ENCODE measurements at places on chromosomes 6 and 20.

- H3K27me3 ChIP-seq, result no peaks in the 10 kb centered on the region
- H3K4me3 ChIP-seq, result no peak overlapping the region
- no peaks in the 10 kb centered on the region for H3K36me3 ChIP-seq
- DNase-seq, result no peak
Observed at GRCh38 chr6:142294679-142295078, 7.1 kb upstream of the ADGRG6 start.

DNA sequence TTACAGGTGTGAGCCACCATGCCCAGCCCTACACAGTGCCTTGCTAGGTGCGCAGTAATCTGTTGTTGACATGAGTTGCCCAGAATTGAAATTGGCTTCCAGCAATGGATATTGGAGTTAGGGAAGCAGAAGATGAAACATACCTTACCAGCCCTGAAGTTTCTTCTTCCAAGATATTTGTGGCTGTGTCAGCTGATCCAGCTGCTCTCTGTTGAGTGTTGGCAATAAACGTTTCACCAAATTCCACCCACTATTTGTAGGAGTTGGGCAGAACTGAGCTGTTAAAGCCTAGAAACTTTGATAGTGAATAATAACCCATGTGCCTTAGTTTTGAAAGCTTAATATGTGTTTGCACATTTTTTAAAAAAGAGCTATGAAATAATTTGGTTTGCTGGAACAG is 218.2 kb upstream of the SNX9 start:
- H3K27me3 ChIP-seq, result no peaks in the 10 kb centered on the region
- H3K4me1 ChIP-seq, result no peaks in the 10 kb centered on the region
- no peaks in the 10 kb centered on the region for H3K36me3 ChIP-seq
- DNase-seq, result no peak
- H3K27ac ChIP-seq, result no peak overlapping the region

GRCh38 chr6:34099878-34100277 is 46.0 kb downstream of the GRM4 start:
- no peaks in the 10 kb centered on the region for H3K4me1 ChIP-seq
- H3K36me3 ChIP-seq, result no peaks in the 10 kb centered on the region
- no peak for DNase-seq
- no peak overlapping the region for H3K27ac ChIP-seq
- H3K4me3 ChIP-seq, result no peak overlapping the region
- H3K27me3 ChIP-seq, result no peaks in the 10 kb centered on the region

DNA sequence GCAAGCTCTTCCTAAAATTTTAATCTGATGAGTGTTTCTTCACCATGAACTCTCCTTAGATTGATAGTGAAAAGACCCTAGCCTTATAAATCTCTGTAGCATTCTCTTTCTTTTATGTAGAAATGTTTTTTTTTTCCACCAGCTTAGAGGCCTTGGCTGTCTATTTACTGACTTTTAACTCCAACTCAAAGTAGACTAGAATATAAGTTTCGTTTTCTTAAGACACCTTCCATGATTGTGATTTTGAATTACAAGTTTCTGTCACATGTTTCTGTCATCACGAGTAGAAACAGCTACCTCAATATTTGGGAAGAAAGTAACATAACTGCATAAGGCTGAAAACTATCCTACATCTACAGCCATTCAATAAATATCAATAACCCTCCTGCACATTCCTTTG is 17.8 kb downstream of the ADGRF4 start:
- no peaks in the 10 kb centered on the region for H3K4me1 ChIP-seq
- H3K27ac ChIP-seq, result no peak overlapping the region
- H3K4me3 ChIP-seq, result no peak overlapping the region
- DNase-seq, result no peak
- H3K27me3 ChIP-seq, result no peaks in the 10 kb centered on the region

- H3K4me1 ChIP-seq, result peaks cover 66% of the 10 kb centered on the region
- H3K27ac ChIP-seq, result no peak overlapping the region
- DNase-seq, result no peak
- H3K36me3 ChIP-seq, result peaks cover 42% of the 10 kb centered on the region
- no peak overlapping the region for H3K4me3 ChIP-seq
Observed at GRCh38 chr6:84740385-84740784, 24.0 kb downstream of the TBX18 start.

GRCh38 chr6:85361643-85362014 is 88.3 kb upstream of the NT5E start:
- H3K27me3 ChIP-seq, result no peaks in the 10 kb centered on the region
- H3K36me3 ChIP-seq, result no peaks in the 10 kb centered on the region
- DNase-seq, result no peak
- peak overlapping the region; percentile 10 for H3K27ac ChIP-seq
- H3K4me3 ChIP-seq, result no peak overlapping the region

GRCh38 chr6:38155621-38156204 is 336.2 kb downstream of the ZFAND3 start:
- H3K4me1 ChIP-seq, result no peaks in the 10 kb centered on the region
- peaks cover 6% of the 10 kb centered on the region for H3K36me3 ChIP-seq
- no peak overlapping the region for H3K27ac ChIP-seq
- DNase-seq, result no peak
- no peak overlapping the region for H3K4me3 ChIP-seq
- no peaks in the 10 kb centered on the region for H3K27me3 ChIP-seq

- H3K27me3 ChIP-seq, result no peaks in the 10 kb centered on the region
- no peak overlapping the region for H3K4me3 ChIP-seq
- H3K27ac ChIP-seq, result no peak overlapping the region
- DNase-seq, result no peak
- H3K4me1 ChIP-seq, result no peaks in the 10 kb centered on the region
Observed at GRCh38 chr6:15153191-15153590, 92.7 kb upstream of the JARID2 start.

- DNase-seq, result no peak
- H3K4me1 ChIP-seq, result peaks cover 27% of the 10 kb centered on the region
- peak overlapping the region; percentile 96 for H3K27ac ChIP-seq
- H3K4me3 ChIP-seq, result peak overlapping the region; percentile 52
Observed at GRCh38 chr6:132085731-132086130, 134.6 kb upstream of the CCN2 start.

DNA sequence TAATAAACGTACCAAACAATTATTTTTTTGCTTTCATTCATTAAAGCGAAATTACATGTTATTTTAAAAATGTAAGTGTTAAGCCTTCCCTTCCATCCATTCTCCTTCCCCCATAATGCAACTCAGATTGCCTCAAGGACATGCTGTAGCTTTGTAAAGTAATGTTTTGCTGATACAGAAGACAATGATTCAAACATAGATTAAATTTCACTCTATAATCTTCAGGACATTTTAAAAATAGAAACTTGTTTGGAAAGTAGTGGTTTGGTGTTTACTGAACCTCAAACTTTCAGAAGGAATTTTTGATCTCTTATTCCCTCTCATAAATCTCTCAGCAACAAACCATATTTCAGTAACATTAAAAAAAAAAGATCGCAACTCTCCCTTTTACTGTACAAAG is 350.9 kb upstream of the HSF2 start:
- no peak overlapping the region for H3K27ac ChIP-seq
- H3K36me3 ChIP-seq, result no peaks in the 10 kb centered on the region
- DNase-seq, result no peak

DNA sequence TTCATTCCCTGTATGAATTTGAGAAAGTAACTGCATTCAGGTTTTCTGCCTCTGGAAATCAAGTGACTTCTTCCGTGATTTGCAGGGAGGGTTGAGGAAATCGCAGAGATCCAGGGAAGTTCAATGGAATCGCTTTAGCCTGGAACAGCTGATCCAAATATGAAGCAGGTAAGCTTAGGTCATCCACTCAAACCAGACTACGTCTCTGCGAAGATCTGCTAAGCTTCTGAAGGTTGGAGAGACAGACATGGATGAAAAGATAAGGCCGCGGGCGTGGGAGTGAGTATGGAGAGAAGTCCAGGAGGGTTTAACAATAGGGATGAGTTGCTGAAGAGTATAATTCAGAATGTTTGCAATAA is 34.2 kb upstream of the BTN3A2 start:
- peaks cover 36% of the 10 kb centered on the region for H3K27me3 ChIP-seq
- H3K4me3 ChIP-seq, result no peak overlapping the region
- no peaks in the 10 kb centered on the region for H3K36me3 ChIP-seq
- DNase-seq, result no peak

GRCh38 chr20:58690396-58691135 is 2.0 kb upstream of the NPEPL1 start:
- no peak overlapping the region for H3K4me3 ChIP-seq
- no peaks in the 10 kb centered on the region for H3K27me3 ChIP-seq
- peak overlapping the region; percentile 88 for H3K27ac ChIP-seq
- peaks cover 3% of the 10 kb centered on the region for H3K36me3 ChIP-seq
- no peak for DNase-seq
- peaks cover 21% of the 10 kb centered on the region for H3K4me1 ChIP-seq

GRCh38 chr6:145544041-145544440 is 191.3 kb downstream of the EPM2A start:
- no peak for DNase-seq
- H3K36me3 ChIP-seq, result no peaks in the 10 kb centered on the region
- no peak overlapping the region for H3K4me3 ChIP-seq
- no peaks in the 10 kb centered on the region for H3K27me3 ChIP-seq

DNA sequence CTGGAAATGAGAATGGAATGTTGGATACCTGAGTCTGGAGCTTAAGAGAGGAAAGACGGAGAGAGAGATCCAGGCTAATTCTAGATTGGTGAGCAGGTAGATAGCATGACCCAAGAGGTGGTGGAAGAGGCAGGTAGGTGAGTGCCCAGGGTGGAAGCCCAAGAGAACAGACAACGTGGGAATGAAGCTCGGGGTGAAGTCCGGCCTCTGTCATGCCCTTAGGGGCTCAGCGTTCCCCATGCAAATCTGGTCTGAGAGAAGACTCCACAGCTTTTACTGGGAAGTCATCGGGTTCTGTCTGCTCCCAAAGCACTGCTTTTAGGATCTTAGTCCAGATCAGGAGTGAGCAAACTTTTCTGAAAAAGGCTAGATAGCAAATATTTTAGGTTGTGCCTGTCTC is 3.6 kb downstream of the NELFCD start:
- H3K4me3 ChIP-seq, result no peak overlapping the region
- peaks cover 21% of the 10 kb centered on the region for H3K36me3 ChIP-seq
- no peak for DNase-seq
- no peak overlapping the region for H3K27ac ChIP-seq
- H3K4me1 ChIP-seq, result peaks cover 49% of the 10 kb centered on the region
- no peaks in the 10 kb centered on the region for H3K27me3 ChIP-seq

DNA sequence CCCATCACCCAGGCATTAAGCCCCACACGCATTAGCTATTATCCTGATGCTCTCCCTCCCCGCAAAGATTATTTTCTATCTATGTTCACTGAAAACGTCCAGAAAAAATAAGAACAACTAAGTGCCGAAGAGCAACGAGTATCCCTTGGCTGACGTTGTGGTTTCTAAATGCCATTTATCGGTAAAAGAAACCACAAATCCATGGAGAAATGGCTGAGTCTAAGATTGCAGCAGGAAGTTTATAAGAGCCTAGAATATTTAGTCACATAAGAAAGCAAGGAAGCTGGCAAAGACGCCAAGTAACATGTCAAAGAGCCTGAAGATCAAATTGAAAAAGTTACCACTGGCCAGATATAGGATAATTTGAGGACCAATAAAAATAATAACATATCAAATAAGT is 18.1 kb upstream of the NOX3 start:
- H3K27me3 ChIP-seq, result no peaks in the 10 kb centered on the region
- no peaks in the 10 kb centered on the region for H3K4me1 ChIP-seq
- no peak overlapping the region for H3K4me3 ChIP-seq
- no peak overlapping the region for H3K27ac ChIP-seq

DNA sequence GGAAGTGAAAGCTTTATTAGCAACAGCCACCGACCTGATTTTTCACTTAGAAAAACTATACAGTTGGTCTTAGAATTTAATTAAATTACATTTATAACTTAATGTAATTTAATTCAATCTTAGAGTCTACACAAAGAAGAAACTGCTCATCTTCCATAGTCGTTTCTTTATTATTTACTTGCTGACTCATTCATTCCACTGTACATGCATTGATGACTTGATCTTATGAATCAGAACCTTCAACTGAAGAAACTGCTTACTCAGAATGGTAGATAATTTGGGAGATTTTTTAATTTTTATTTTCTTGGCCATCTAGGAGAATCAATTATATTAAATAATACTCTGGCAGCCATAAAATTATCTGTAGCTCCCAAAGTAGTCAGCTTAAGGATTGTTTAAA is 1021.6 kb upstream of the FLRT3 start:
- H3K27ac ChIP-seq, result no peak overlapping the region
- DNase-seq, result no peak
- H3K27me3 ChIP-seq, result no peaks in the 10 kb centered on the region
- H3K36me3 ChIP-seq, result no peaks in the 10 kb centered on the region

DNA sequence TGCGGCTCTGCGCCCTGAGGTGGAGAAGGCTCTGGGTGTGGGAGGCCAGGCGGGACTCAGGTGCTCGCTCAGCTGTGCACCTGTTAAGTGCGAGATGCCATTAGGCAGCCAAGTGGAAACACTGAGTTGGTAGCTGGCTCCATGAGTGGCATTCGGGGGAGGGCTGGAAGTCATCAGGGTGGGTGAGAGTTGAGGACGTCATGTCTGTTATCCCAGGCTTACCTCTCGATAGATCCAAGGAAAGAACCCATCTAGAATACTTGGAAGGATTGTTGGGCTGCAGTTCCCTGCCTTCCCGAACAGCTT is 41.3 kb downstream of the TAF8 start:
- H3K27ac ChIP-seq, result no peak overlapping the region
- no peak for DNase-seq
- H3K4me1 ChIP-seq, result no peaks in the 10 kb centered on the region
- H3K27me3 ChIP-seq, result no peaks in the 10 kb centered on the region
- no peaks in the 10 kb centered on the region for H3K36me3 ChIP-seq

GRCh38 chr20:22420116-22420598 is 164.2 kb downstream of the FOXA2 start:
- no peak overlapping the region for H3K27ac ChIP-seq
- H3K27me3 ChIP-seq, result no peaks in the 10 kb centered on the region
- no peaks in the 10 kb centered on the region for H3K36me3 ChIP-seq
- no peak overlapping the region for H3K4me3 ChIP-seq

DNA sequence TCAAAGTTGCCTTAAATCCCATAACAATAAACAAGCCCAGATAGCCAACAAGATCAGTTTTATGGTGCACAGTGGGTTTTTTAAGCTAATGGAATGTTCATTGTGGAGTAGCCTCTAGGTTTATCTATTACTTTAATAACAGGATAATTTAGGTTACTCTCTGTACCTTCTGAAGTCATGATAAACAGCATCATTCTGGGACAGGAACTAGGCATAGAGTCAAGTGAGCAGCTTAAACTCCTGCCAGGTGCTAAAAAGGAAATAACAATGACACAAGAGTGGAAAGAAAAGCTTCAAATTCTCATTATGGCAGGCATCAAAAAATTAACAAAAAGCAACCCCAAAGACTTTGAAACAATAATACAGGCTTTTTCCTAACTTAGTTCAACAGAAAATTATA is 228.8 kb downstream of the HACE1 start:
- H3K27ac ChIP-seq, result no peak overlapping the region
- H3K4me3 ChIP-seq, result no peak overlapping the region
- no peak for DNase-seq
- no peaks in the 10 kb centered on the region for H3K27me3 ChIP-seq
- H3K4me1 ChIP-seq, result no peaks in the 10 kb centered on the region

- DNase-seq, result no peak
Observed at GRCh38 chr20:18514127-18514526, 6.4 kb downstream of the SEC23B start.

DNA sequence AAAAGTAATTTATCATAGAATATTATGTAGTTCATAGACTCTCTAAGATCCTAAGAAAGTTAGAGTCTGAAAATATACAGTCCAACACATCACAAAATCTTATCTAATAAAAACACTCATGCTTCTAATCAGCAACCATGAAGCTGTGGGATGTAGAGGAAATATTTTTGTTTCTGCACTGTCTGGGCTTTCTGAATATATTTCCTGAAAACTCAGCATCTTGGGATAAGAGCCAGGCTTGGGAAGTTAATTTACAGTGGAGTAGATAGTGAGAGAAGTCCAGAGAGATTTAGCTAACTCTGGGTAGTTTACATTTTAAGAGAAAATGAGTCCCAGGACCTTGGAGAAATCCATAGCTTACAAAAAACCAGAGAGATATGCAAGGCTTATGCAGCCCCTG is 150.4 kb upstream of the BMP5 start:
- no peaks in the 10 kb centered on the region for H3K36me3 ChIP-seq
- no peaks in the 10 kb centered on the region for H3K27me3 ChIP-seq
- H3K4me1 ChIP-seq, result peaks cover 7% of the 10 kb centered on the region
- no peak for DNase-seq
